ENCODE measurements at places on chromosomes 11 and 22.

DNA sequence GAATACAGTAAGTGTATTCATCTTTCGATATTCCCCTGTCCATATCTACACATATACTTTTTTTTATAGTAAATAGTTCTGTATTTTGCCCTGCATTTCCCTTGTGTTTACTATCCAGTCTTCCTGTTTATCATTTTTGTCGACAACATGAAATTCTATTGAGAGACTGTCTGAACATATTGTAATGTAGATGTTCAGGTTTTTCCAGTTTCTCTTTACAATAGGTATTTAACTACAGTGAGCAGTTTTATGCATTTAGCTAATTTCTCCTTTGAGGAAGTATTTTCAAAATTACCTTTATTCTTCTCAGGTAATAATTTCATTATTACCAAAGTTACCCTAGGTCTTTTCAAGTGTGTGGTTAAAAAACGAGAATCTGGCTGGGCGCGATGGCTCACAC, 16.7 kb downstream of the PIK3IP1 start:
- no peak for DNase-seq

GRCh38 chr11:121829159-121829643, 286.8 kb downstream of the BLID start:
- no peak for DNase-seq

- DNase-seq = no peak
Observed at GRCh38 chr22:46109474-46110003, 40.8 kb upstream of the PPARA start.

DNA sequence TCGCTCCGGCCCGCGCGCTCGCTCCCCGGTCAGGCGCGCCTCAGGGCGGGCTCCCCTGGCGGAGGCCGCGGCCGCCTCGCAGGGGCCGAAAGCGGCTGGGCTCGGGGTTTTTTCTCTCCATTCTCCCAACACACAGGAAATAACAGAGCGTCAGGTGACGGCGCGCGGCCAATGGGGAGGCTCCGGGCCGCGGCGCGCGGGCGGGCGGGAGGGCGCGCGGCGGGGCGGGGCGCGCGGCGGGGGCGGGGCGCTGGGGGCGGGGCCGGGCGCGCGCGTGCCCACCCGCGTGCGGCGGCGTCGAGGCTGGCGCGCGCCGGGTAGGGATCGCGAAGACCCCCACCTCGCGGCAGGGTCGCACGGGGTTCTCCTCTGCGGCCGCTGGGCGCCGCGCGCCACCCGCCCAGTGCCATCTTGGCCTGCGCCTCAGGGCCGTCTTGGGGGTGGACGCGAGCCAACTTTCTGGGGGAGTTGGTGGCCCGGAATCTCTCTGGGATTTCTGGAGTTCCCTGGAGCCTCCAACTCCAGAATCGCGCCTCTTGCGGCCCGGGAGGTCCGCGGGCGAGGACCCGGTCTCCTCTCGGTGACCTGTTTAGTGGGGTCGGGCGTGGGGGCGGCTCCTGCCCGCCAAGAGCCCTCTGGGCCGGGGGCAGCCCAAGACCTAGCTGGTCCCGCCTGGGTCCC, at the start of gene TCF20:
Gene TCF20, minus strand, starts transcription at position 144 of the 681 bp plus-strand sequence. CDS start 55,348 bp downstream, outside the sequence.
- peak; percentile 88 for DNase-seq

- no peak for DNase-seq
Observed at GRCh38 chr22:46287873-46288751, 8.6 kb upstream of the GTSE1 start.
